ENCODE measurements at places on chromosomes 6 and 20.

DNA sequence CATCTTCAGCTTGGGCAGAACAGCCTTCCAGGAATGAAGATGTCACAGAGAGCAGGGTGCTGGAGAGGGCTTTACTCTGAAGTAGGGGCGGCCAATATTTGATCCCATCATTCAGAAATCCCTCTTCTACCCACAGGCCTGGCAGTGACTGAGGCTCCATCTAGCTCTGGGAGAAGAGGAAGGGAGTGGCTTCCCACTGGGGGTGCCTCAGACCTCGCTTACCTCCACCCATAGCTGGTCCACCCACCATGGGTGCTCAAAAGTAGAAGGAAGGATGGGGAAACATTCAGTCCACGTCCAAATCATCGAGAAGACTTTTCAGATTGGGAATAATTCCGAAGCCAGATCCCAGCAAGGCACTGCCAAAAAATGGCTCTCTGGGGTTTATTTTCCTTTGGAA lies 11.8 kb upstream of the THBD start:
- H3K36me3 ChIP-seq = no peaks in the 10 kb centered on the region
- no peaks in the 10 kb centered on the region for H3K27me3 ChIP-seq
- no peak overlapping the region for H3K4me3 ChIP-seq

DNA sequence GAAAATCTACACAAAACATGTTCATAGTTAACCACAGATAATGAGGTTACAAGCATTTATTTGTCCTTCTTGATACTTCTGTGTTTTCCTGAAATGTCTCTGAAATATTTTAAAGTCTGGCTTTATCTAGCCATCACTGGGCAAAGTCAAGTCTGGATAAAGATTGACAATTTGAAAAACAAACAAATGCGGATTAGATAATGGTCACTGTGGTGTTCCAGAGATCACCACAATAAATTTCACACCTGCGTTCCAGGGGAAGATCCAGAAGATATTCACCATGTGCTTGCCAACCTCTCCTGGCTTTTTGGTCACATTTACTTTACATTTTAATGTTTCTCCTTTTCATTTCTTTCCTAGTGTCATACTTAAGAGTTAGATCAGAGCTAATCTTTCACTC lies 109.7 kb upstream of the CCDC28A start:
- 0 out of 2 replicates have a peak, but pooled peaks cover 6% of the 10 kb centered on the region for H3K4me1 ChIP-seq
- no peaks in the 10 kb centered on the region for H3K27me3 ChIP-seq
- no peak overlapping the region for H3K4me3 ChIP-seq
- no peaks in the 10 kb centered on the region for H3K36me3 ChIP-seq

DNA sequence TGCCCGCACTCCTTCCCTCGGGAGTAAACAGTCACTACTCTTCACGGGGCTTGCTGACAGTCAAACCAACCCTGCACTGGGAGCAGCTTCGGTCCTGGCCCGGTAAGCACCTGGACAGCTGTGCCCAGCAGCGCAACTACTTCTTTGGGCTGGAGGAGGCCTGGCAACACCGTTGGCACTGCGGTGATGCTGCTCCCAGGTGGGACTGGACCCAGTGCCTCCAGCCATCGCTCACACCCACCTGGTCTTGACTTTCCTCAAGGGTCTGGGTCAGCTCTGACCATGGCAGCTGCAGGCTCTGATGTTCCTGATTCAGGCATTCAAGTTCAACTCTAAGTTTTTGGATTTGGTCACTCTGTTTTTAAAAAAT lies 53.8 kb downstream of the GINS1 start:
- DNase-seq = no peak
- no peaks in the 10 kb centered on the region for H3K4me1 ChIP-seq
- no peaks in the 10 kb centered on the region for H3K36me3 ChIP-seq
- no peaks in the 10 kb centered on the region for H3K27me3 ChIP-seq

DNA sequence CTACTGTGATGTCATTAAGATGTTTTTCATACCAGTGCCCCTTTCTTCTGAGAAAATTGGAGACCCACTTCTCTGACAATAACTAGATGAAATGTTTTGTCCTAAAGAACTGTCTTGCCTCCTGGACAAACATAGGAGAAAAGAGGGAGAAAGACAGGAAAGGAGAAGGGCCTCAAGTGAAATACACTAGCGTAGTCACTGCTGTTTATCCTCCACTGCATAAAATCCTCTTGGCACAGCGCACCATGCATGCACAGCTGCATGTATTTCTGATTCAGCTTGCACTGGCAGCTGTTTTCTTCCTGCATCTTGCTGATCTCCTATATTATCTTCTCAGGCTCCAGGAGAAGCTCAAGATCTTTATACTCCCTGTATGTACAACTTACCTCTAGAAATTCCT lies 158.0 kb upstream of the BMP5 start:
- H3K4me1 ChIP-seq = no peaks in the 10 kb centered on the region
- no peaks in the 10 kb centered on the region for H3K27me3 ChIP-seq
- H3K4me3 ChIP-seq = no peak overlapping the region

GRCh38 chr6:48825501-48826151 lies 637.4 kb downstream of the MMUT start:
- H3K27ac ChIP-seq = peak overlapping the region; percentile 99
- no peaks in the 10 kb centered on the region for H3K27me3 ChIP-seq
- DNase-seq = peak; percentile 42
- peaks cover 29% of the 10 kb centered on the region for H3K4me1 ChIP-seq
- H3K36me3 ChIP-seq = no peaks in the 10 kb centered on the region

- no peaks in the 10 kb centered on the region for H3K4me1 ChIP-seq
- peaks cover 94% of the 10 kb centered on the region for H3K27me3 ChIP-seq
- no peak overlapping the region for H3K27ac ChIP-seq
- H3K4me3 ChIP-seq = no peak overlapping the region
- H3K36me3 ChIP-seq = no peaks in the 10 kb centered on the region
- no peak for DNase-seq
These were observed 2.3 kb downstream of the LINC00237 start for GRCh38 chr20:21103582-21104465.
